ENCODE measurements at places on chromosomes 13 and 19.

DNA sequence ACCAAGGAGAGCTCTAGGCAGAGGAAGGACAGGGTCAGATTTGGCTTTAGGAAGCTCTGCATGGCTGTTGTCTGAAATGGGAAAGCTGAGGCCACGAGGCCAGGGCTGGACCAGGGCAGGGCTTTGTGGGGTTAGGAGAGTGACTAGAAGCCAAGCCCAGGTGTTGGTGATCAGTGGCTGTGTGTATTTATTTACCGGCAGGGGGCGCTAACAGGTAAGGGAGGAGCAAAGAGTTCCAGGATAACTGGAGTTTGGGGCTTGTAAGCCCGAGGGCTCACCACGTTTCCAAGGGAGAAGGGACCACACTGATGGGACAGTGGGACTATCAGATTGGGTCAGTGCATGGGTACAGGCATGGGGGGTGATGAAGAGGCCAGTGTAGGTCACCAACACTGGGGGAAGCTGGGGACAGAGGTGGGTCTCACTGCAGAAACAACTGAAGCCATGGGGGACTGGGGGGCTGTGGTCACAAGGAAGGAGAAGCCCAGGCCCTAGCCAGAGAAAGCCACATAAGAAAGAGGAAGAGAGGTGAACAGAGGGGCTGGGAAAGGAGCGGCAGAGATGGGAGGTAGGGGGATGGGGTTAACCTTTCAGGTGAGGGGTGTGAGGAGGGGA lies 3.9 kb downstream of the TMEM147 start:
- DNase-seq, result peak; percentile 62

DNA sequence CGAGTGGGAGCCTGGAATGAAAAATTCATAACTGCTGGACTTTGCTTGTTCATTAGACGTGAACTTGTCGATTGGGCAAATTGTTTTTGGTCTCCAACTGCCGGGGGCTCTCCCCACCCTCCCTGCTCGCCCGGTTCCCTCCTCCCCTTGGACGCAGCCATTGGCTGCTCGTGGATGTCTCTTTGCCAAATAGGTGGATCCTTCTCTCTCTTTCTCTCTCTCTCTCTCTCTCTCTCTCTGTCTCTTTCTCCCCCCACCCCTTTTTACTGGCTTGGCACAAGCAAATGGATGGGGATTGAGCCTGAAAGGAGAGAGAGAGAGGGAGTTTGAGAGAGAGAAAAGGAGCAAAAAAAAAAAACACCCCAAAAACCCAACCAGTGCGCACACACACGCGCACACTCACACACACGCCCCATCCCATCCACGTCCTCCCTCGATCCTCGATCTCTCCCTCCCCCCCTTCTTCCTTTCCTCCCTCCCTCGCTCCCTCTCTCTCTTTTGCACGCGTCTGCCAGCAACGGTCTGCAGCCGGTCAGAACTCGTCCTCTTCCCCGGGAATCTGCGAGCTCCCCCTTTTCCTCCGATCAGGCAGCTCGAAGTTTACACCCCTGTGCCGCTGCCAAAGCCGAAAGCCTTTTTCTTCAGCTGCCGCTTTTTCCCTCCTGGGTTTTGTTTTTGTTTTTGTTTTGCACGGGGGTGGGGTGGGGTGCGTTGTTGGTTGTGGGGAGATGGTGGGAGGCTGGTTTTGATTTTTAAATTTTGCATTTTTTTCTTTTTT lies 27.8 kb downstream of the NFIX start:
- DNase-seq, result no peak

DNA sequence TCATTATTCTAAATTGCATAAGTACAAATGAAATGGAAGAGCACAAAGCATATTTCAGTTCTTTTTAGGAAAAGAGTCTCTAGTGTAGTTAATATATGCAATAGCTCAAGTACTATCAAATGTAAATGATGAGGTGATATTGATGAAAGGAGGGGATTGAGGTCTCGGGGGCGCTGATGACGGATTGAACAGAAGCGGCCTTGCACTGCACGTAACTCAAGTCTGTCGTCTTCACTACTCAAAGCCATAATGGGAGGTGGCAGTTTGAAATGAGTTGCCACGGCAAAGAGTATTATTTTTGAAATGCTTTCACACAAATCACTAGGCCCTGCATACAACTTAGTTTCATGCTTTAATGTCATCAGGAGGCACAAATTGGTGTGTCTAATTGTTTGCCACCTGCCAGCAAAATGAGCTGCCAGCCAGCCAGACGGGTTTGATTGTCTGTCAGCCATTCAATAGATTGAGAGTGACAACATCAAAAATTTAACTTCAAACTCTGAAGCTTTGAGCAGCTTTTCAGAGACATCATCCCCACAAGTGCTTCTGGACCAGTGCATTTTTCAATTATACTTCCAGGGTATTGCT lies 256.6 kb downstream of the NBEA start:
- DNase-seq, result no peak

DNA sequence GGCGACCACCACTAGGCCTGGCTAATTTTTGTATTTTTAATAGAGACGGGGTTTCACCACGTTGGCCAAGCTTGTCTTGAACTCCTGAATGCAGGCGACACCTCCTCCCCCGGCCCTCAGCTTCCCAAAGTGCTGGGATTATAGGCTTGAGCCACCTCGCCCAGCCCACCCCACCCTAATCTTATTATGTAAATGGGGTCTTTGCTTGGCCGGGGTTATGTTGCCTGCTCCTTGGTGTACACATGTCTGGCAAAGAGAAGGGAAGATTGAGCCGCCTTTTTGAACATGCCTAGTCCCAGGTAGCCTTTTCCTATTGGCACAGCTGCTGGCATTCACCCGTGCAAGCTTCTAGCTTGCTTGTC lies 106.8 kb downstream of the KCTD15 start:
- DNase-seq, result no peak

GRCh38 chr13:39498471-39499114 lies 104.4 kb downstream of the LHFPL6 start:
- DNase-seq, result no peak

DNA sequence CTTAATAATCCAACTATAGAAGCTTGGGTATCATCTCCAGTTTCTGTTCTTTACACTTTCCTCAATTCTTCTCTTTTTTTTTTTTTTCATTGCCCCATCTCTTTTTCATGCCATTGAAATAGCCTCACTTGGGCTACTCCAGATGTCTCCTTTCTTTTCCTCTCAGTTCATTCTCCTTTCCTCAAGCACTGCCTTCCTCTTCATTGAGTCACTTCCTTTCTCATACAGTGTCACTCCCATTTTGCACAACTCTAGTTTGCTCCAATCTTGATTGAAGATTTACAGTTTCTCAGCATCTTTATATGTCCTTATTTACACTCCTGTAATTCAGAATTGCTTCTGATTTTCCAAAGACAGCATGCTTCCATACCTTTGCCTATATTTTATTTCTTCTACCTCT lies 61.3 kb downstream of the IPO5 start:
- no peak for DNase-seq

- no peak for DNase-seq
Measured at GRCh38 chr19:19871932-19872331, 6.2 kb downstream of the ZNF253 start.

- no peak for DNase-seq
Measured at GRCh38 chr13:98997011-98997730, 19.3 kb upstream of the DOCK9 start.

DNA sequence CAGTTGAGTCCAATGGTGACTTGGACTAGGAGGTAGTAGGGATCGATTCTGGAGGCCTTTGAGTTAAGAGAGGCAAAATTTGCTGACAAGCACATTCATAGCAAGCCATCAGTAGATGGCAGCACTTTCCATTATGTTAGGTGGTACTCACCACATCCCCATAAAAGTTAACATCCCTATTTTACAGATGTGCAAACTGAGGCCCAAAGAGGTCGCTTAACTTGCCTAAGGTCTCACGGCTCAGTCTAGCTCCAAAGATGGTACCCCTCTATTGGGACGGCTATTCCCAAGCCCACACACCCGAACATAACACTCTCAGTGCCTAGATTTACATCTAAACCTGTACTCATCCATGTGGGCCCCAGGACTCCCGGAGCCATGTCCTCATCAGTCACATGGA lies 21.5 kb upstream of the FOSB start:
- no peak for DNase-seq

DNA sequence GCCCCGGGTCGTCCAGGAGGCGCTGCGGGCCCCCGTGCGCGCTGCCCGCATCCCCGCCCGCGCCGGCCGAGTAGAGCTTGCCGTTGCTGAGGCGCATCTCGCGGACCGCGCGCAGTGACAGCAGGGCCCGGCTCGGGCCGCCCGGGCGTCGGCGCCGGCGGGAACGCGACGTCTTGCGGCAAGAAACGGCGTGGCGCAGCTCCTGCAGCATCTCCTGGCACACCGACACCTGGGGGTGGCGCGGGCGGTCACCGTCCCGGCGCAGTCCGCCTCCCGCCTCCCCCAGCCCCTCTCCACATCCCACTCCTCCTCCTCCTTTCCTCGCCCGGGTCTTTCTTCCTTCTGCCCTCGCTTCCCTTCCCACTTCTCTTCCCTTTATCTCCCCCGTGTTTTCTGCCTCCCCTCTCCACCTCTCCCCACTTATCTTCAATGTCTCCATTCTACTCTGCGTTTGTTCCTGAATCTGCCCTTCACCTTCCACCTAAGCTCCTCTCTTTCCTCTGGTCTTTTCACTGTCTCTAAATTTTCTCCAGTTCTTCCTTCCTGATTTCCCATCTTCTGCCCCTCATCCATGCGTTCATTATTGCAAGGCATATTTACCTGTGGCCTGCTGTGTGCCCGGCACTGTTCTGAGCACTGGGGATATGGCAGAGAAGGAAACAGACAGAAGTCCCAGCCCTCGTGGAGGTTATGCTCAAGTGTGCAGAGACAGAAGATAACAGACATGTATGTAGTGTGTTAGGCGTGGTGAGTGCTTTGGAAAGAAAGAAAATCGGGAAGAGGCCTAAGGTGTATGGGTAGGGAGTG lies 5.2 kb upstream of the ATP1A3 start:
- peak; percentile 37 for DNase-seq

DNA sequence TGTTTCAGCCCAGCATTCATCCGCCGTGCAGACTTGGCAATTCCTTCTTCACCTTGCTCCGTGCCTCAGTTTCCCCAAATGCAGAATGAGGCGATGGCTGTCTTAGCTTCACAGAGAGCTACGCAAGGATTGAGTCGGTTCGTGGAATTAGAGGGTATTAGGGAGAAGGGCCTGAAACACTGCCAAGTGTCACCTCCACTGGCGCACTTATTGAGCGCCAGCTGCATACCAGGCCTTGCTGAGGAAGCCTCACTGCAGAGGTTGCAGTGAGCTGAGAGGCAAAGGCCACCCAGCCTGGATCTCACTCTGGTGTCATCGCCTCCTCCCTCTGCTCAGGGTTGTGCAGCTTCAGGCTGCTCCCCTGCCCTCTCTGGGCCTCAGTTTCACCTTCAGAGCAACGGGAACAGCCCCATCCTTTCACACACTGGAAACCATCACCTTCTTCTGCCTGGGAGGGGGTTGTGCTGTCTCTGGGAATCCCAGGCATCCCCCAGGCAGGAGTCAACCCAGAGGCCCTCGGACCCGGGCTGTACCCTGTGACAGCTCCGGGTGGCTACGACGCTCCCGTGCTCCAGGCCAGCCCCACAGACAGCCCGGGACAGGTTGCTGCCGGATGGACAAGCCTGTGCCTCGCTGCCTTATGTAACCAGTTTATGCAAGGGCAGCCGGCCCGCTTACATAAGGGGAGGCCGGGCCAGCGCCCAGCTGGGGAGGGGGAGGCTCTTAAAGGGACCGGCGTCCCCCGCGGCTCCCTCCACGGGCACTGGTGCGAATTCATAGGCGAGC lies 31.9 kb downstream of the NFIC start:
- DNase-seq, result no peak

DNA sequence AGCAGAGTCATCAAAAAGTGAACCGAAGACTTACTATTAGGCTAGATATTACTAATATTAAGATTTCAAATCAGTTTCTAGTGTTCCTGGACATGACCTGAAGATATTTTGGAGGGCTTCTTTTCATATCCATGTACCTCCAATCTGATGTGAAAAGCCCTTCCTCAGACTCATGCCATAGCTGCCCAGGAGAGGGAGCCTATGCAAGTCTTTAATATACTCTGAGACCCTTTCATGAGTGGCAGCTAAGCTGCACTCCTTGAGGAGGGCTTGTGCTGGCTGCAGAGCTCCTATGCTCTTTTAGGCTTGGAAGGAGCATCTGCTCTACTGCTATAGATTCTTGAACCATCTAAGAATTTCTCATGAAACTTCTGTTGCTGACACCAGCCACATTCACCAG lies 715.3 kb downstream of the OLFM4 start:
- DNase-seq, result no peak

DNA sequence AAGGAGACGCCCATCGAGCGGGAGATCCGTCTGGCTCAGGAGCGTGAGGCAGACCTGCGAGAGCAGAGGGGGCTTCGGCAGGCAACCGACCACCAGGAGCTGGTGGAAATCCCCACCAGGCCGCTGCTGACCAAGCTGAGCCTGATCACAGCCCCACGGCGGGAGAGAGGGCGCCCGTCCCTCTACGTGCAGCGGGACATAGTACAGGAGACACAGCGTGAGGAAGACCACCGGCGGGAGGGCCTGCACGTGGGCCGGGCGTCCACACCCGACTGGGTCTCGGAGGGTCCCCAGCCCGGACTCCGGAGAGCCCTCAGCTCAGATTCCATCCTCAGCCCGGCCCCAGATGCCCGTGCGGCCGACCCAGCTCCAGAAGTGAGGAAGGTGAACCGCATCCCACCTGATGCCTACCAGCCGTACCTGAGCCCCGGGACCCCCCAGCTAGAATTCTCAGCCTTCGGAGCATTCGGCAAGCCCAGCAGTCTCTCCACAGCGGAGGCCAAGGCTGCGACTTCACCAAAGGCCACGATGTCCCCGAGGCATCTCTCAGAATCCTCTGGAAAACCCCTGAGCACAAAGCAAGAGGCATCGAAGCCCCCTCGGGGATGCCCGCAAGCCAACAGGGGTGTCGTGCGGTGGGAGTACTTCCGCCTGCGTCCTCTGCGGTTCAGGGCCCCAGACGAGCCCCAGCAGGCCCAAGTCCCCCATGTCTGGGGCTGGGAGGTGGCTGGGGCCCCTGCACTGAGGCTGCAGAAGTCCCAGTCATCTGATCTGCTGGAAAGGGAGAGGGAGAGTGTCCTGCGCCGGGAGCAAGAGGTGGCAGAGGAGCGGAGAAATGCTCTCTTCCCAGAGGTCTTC lies 7.1 kb downstream of the MISP start:
- no peak for DNase-seq

DNA sequence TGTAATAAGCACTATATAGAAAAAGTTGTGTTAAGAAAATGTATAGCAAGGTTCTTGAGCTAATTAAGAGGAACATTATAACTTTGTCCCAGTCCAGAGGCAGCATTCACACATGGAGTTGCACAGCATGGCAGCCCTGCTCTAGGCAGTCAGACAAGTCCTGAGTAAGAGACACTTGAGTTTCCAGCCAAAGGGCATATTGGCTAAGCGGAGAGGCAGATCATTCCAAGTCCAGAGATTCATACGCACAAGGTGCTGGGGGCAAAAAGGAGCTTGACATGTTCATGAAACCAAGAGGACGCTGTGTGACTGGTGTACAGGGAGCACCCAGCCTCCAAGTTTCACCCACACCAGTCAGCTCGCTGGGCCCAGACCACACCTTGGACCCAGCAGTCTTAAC lies 232.6 kb upstream of the IPO5 start:
- no peak for DNase-seq

- DNase-seq, result no peak
Measured at GRCh38 chr19:17721821-17722220, 2.5 kb downstream of the MAP1S start.
